ENCODE measurements at places on chromosomes 6 and 20.

DNA sequence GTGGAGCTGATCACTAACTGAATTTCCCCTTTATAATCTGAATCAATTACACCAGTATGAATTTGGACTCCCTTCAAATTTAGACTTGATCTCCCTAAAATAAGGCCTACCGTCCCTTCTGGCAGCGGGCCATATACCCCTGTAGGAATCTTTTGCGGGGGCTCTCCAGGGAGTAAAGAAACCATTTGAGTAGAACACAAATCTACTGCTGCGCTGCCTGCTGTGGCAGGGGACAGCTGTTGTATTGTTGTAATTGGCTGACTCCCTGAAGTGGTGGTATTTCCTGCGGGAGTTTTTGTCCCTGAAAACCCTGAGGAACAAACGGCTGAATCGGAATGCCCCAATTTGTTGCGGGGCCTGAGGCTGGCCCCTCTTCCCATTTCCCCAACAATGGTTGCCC is 16.0 kb upstream of the PTCRA start:
- H3K4me1 ChIP-seq, result peaks cover 4% of the 10 kb centered on the region
- no peak overlapping the region for H3K4me3 ChIP-seq
- DNase-seq, result no peak

- H3K27me3 ChIP-seq, result no peaks in the 10 kb centered on the region
- H3K36me3 ChIP-seq, result no peaks in the 10 kb centered on the region
- peak overlapping the region; percentile 48 for H3K4me3 ChIP-seq
- DNase-seq, result no peak
- H3K4me1 ChIP-seq, result peaks cover 7% of the 10 kb centered on the region
- H3K27ac ChIP-seq, result no peak overlapping the region
These were observed 211.6 kb upstream of the THEMIS start for GRCh38 chr6:128112494-128112893.

- no peaks in the 10 kb centered on the region for H3K36me3 ChIP-seq
- no peak overlapping the region for H3K4me3 ChIP-seq
- no peaks in the 10 kb centered on the region for H3K27me3 ChIP-seq
- H3K27ac ChIP-seq, result peak overlapping the region; percentile 45
- no peak for DNase-seq
These were observed 35.6 kb downstream of the UTRN start for GRCh38 chr6:144320741-144321140.

- H3K27ac ChIP-seq, result no peak overlapping the region
- no peak overlapping the region for H3K4me3 ChIP-seq
- DNase-seq, result no peak
- H3K4me1 ChIP-seq, result peaks cover 51% of the 10 kb centered on the region
These were observed 333.0 kb downstream of the CD83 start for GRCh38 chr6:14450578-14450977.

GRCh38 chr20:54385746-54386145 is 89.6 kb upstream of the DOK5 start:
- no peak overlapping the region for H3K27ac ChIP-seq
- no peak overlapping the region for H3K4me3 ChIP-seq
- H3K36me3 ChIP-seq, result no peaks in the 10 kb centered on the region
- no peaks in the 10 kb centered on the region for H3K4me1 ChIP-seq

DNA sequence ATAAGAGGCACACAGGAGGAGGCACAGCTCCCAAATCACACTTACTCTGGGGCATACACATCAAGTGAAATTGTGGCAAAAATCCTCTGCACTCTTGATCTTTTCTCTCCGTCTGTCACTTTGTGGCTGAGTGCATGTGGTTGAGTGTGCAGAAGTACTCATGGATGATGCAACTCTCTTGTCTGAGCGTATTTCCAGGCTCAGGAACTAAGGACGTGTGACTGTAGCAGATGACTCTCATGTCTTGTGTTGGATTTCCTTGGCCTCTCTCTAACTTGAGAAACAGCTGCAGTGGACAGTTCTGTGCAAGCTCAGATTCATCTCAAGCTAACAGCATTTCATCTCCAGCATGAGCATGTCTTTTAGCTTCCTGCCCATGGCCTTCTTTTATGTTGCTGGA is 245.4 kb upstream of the FLRT3 start:
- no peak overlapping the region for H3K27ac ChIP-seq
- H3K27me3 ChIP-seq, result no peaks in the 10 kb centered on the region
- DNase-seq, result no peak
- H3K36me3 ChIP-seq, result no peaks in the 10 kb centered on the region
- no peak overlapping the region for H3K4me3 ChIP-seq
- H3K4me1 ChIP-seq, result no peaks in the 10 kb centered on the region

GRCh38 chr6:3742076-3742425 is 9.5 kb downstream of the PXDC1 start:
- H3K36me3 ChIP-seq, result no peaks in the 10 kb centered on the region
- peaks cover 14% of the 10 kb centered on the region for H3K4me1 ChIP-seq

GRCh38 chr20:39013662-39014109 is 51.5 kb downstream of the DHX35 start:
- no peak overlapping the region for H3K27ac ChIP-seq
- H3K36me3 ChIP-seq, result peaks cover 60% of the 10 kb centered on the region
- no peak overlapping the region for H3K4me3 ChIP-seq
- no peak for DNase-seq

DNA sequence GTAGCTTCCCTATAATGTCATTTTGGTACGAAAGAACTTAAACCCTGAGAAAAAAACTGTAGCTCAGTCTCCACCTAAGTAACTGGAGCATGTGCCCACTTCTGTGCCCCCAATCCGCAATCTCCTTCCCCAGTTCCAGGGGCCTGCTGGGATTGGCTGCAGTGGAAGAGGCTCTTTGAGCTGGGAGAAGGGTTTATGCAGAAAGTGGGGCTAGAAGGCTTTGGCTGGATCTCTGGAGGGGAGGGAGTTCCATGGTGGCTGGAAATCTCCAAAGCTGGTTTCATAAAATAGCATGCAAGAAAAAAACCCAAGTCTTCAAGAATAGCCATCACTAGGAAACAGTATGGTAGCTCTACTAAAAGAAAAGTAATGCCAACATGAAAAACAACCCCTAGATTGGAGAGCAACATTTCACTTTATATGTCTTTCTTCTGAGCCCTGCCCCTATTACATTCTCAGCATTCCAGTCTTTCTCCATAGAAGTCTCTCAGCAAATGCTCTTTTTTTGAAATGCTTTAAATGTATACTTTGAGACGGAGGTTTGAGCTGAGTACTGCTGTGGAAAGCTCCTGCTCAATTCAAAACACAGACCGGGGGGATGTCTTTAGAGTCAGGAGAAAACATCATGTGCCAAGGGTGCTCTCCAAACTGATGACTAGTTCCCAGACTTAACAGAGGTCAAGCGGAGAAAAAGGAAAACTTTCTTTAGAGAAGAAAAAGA is 36.0 kb upstream of the FOXO3 start:
- DNase-seq, result no peak
- H3K4me1 ChIP-seq, result no peaks in the 10 kb centered on the region
- H3K4me3 ChIP-seq, result no peak overlapping the region
- H3K27me3 ChIP-seq, result peaks cover 4% of the 10 kb centered on the region

- peaks cover 9% of the 10 kb centered on the region for H3K27me3 ChIP-seq
- H3K27ac ChIP-seq, result no peak overlapping the region
- no peak overlapping the region for H3K4me3 ChIP-seq
- DNase-seq, result no peak
- peaks cover 45% of the 10 kb centered on the region for H3K4me1 ChIP-seq
These were observed 23.0 kb downstream of the SYNJ2 start for GRCh38 chr6:158004701-158005095.

DNA sequence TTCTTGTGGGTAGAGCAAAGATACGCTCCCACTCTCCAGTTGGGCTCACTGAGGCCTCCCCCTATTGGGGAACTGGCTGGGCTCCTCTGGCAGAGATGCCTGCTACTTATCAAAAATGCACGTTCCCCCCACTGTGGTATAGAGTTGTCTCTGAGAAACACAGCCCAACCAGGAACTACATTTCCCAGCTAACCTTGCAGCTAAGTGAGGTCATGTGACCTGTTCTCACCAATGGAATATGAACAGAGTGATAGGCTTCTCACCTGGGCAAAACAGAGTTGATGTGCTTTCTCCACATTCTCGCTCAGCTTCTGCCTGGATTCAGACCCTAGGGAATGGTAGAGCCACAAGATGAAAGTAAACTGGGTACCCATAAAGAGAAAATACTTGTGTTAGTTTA is 49.1 kb upstream of the PTPRT start:
- no peak for DNase-seq
- H3K27ac ChIP-seq, result no peak overlapping the region
- no peaks in the 10 kb centered on the region for H3K27me3 ChIP-seq
- H3K4me3 ChIP-seq, result no peak overlapping the region

GRCh38 chr20:21936720-21937380 is 231.4 kb downstream of the PAX1 start:
- no peak for DNase-seq
- no peak overlapping the region for H3K4me3 ChIP-seq
- no peaks in the 10 kb centered on the region for H3K27me3 ChIP-seq
- no peak overlapping the region for H3K27ac ChIP-seq

GRCh38 chr6:34425132-34425497 is 754 bp downstream of the RPS10 start:
- DNase-seq, result no peak
- peak overlapping the region; percentile 96 for H3K4me3 ChIP-seq
- H3K4me1 ChIP-seq, result peaks cover 43% of the 10 kb centered on the region
- H3K36me3 ChIP-seq, result peaks cover 17% of the 10 kb centered on the region
- H3K27me3 ChIP-seq, result peaks cover 6% of the 10 kb centered on the region
- peak overlapping the region; percentile 93 for H3K27ac ChIP-seq

GRCh38 chr6:144265390-144265789 is 19.7 kb upstream of the UTRN start:
- no peak overlapping the region for H3K27ac ChIP-seq
- H3K4me1 ChIP-seq, result peaks cover 4% of the 10 kb centered on the region
- no peak overlapping the region for H3K4me3 ChIP-seq

- peak; percentile 6 for DNase-seq
- peaks cover 26% of the 10 kb centered on the region for H3K4me1 ChIP-seq
- no peaks in the 10 kb centered on the region for H3K36me3 ChIP-seq
- H3K27ac ChIP-seq, result peak overlapping the region; percentile 81
These were observed 385.5 kb downstream of the HDGFL1 start for GRCh38 chr6:22954749-22955385.

DNA sequence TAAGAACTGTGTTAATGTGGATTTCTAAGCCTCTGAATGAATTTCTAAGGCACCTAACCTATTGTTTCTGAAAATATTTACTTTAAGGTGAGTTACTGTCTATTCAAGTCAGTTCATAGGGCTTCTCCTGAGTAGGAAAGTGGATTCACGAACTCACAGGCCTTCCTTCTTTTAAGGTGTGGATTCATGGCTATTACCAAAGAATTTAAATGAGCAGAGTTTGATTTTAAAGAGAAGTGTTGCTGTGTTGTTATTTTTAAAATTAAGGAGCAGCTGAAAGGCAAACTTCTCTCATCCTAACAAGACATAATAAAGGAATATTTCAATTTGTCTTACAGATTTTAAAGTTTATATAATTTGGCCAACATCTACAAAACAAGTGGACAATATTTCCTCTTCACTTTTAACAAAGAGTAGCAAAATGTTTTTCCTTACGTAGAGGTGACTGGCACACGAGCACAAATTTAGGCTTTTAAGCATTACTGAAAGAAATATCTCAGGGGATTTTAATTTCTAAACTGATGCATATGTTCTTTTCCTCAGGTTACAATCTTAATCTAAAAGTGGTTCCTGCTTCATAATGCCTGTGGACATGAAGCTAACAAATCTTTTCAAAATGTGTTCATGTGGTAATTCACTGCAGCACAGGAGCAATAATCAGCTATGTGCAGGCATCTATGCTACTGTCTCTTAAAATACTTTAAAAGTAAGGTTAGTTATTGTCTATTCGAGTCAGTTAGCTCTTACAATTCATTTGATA is 602 bp upstream of the TSPYL4 start:
- H3K36me3 ChIP-seq, result no peaks in the 10 kb centered on the region
- DNase-seq, result no peak
- H3K27me3 ChIP-seq, result peaks cover 4% of the 10 kb centered on the region

- peaks cover 4% of the 10 kb centered on the region for H3K27me3 ChIP-seq
- H3K4me1 ChIP-seq, result no peaks in the 10 kb centered on the region
- H3K27ac ChIP-seq, result no peak overlapping the region
These were observed 35.9 kb upstream of the PRL start for GRCh38 chr6:22332711-22333110.

- no peak for DNase-seq
- no peak overlapping the region for H3K4me3 ChIP-seq
- no peaks in the 10 kb centered on the region for H3K4me1 ChIP-seq
- H3K27me3 ChIP-seq, result peaks cover 11% of the 10 kb centered on the region
- no peak overlapping the region for H3K27ac ChIP-seq
These were observed 61.6 kb downstream of the KCNB1 start for GRCh38 chr20:49420811-49421295.

DNA sequence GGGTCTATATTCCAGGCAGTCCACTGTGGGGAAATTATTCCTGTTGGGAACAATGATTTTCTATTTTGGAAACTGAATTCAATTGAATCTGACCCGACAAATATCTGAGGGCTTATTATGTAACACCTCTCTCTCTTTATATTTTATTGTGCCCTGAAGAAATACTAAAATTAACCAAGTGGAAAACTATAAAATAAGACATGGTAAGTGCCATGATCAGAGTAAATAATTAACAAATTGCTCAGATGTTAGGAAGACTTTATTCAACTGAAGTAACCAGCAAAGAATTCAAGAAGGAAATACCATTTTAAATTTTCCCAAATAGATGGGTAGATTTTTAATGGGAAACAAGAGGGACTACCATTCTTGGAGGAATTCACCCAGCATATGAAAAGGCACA is 632.9 kb downstream of the MAFB start:
- H3K27ac ChIP-seq, result no peak overlapping the region
- H3K36me3 ChIP-seq, result no peaks in the 10 kb centered on the region
- peaks cover 2% of the 10 kb centered on the region for H3K27me3 ChIP-seq

DNA sequence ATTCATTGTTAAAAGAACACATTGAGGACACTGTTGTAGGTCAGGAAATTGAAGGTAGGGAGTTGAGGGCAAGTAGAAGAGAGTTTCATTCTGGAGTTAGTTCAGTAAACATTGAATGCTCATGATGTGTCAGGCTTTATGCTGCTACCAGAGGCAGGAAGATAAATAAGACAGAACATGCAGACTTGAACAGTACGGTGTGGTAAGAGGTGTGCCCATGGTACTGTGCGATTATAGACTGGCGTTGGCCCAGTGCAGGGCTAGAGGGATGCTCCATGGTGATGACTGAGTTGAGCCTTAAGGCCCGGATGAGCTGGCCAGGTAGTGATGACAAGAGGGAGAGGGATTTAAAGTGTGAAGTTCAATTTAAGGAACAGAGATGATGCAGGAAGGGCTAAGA is 50.8 kb downstream of the CARMIL1 start:
- H3K4me1 ChIP-seq, result no peaks in the 10 kb centered on the region
- peaks cover 6% of the 10 kb centered on the region for H3K27me3 ChIP-seq
- peaks cover 3% of the 10 kb centered on the region for H3K36me3 ChIP-seq
- no peak for DNase-seq

DNA sequence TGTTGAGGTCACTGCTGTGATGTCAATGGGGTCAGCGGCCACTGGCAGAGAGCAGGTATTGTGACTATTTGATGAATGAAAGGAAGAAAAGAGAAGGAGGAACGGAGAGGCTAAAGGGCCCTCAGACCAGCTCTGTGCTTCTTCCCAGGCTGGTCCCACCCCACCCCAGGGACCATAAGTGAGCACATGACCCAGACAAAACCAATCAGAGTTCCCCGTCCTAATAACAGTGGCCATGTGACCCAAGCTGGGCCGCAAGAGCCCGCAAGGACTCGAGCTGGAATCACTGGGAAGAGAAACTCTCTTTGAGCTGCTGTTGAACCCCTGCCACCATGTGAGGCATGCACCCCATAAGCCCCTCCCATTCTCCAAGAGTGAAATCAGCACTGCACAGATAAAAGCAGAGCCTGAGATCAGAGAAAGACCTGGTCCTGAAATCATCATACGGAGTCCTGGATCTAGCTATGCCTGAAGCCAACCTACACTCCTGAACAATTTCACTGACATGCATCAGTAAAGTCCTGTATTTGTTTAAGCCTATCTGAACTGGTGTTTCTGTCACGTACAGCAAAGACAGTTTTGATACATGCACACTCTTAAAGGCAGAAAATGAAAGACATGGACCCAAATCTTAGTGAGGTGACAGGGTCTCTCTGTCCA is 90.2 kb downstream of the PREX1 start:
- peaks cover 88% of the 10 kb centered on the region for H3K4me1 ChIP-seq
- peaks cover 13% of the 10 kb centered on the region for H3K36me3 ChIP-seq
- H3K27me3 ChIP-seq, result peaks cover 13% of the 10 kb centered on the region
- H3K27ac ChIP-seq, result peak overlapping the region; percentile 90

All from immature natural killer cell (primary cell).